ENCODE measurements at places on chromosomes 12 and 14. TPM values are rescaled to one million over a fixed set of nuclear protein-coding genes. Genes with fewer than 3 reads are reported as not detected.

GRCh38 chr14:33788161-33788560 is 162.7 kb downstream of the EGLN3 start:
- DNase-seq, result no peak

- DNase-seq, result no peak
Measured at GRCh38 chr12:121535150-121536053, 45.4 kb downstream of the KDM2B start.

- DNase-seq, result no peak
Measured at GRCh38 chr14:96384053-96384452, 7.9 kb upstream of the AK7 start.

- no peak for DNase-seq
Measured at GRCh38 chr12:39368096-39368495, 74.8 kb downstream of the KIF21A start.

- no peak for DNase-seq
Measured at GRCh38 chr14:102993523-102993922, 63.8 kb downstream of the CDC42BPB start.

- DNase-seq, result no peak
Measured at GRCh38 chr12:54561164-54561563, 11.8 kb downstream of the PDE1B start.

DNA sequence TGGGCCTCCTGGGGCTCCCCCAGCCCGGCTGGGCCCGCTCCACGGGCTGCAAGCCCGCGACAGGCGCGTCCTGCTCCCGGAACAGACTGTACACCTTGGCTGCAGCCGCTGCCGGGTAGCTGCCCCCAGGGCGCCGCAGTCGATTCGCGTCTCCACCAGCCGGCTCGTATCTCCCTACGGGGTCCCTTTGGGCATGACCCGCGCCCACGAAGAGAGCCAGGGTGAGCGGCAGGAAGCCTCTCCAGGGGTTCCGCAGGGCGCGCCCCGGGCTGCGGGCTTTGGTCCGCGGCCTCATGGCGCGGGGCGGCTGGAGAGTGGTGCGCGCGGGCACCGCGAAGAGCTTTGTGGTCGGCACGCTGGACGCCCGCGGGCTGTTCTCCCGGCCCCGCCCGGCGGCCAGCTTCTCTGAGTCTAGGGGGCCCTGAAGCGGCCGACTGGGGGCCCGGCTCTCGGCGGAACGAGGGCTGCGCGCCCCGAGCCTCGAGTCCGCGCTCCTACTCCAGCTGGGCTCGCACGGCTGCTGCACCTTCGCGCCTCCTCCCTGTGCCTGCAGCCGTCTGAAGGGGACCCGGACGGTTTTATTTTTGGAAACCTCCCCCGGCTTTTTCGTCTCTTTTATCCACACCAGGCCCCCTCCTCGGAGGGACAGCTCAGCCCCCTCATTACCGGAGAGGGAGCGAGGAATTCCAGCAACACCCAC is at the start of gene LTBP2:
TSS of gene LTBP2 (minus strand) at position 588 of the 700 bp plus-strand sequence. CDS start at position 295, 293 bp downstream.
- DNase-seq, result no peak

DNA sequence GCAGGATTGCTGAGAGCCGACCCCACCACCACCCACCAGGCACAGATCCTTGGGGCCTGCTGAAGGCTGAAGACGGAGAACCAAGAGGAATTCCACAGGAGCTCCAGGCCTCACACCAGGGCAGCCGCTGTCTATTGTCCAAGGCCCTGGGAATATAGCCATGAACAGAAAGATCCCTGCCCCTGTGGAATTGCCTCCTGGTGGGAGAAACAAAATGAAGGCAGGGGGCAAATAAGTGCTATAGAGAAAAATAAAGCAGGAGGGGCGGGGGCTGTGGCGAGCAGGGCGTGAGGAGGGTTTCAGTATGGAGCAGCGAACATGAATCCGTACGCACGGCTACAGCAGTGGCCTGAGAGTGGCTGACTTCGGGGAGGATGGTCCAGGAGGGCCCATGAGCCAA is 96.1 kb downstream of the EML1 start:
- DNase-seq, result no peak

DNA sequence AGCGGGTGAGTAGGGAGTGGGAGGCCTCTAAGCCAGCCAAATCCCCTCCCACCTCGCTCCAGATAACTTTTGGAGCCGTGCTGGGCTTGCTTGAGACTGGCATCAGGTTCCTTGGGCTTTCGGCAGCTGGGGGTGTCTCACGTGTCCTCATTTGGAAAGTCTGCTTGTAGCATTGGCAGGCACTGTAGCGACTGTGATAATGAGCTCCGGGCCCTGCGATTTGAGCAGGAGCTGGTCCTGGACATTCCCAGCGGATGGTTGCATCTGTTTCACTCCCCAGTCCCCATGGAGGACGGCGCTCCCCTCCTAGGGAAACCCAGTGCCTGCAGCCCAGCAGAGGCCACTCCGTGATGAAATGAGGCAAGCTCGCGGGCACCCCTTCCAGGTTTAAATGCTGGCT is 49.4 kb downstream of the DGLUCY start:
- no peak for DNase-seq

GRCh38 chr12:93204896-93205295 is 172.8 kb upstream of the NUDT4 start:
- DNase-seq, result no peak

DNA sequence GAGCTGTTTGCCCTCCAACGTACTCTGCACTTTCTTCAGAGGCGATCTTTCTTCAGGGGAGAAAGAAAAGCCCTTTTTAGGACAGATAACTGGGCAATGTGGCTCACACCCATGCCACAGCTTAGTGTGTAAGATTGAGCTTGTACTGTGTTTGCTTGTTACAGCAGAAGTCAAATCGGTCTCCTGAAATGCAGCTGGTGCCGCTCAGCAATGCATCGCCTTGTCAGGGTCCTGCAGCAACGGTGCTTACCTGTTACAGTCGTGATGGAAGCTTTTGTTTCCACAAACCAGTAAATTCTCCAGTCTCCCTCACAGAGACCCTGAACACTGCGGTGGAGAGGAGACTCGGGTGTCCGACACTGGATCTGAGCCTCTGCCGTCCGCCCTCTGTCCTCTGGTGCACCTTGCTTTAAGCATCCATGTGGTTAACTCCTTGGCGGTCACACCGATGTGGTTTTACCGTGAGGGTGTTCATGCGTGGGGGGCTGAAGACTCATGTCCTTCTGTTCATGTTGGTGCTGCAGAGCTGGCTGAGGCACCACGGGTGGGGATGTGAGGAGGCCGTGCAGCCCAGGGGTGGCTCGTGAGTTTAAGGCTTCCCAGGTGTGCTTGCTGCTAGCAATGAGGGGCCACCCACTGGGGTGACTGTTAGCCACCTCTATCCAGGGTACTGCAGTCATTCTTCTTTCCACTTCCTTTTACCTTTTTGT is 47.3 kb downstream of the FBXL14 start:
- DNase-seq, result no peak

DNA sequence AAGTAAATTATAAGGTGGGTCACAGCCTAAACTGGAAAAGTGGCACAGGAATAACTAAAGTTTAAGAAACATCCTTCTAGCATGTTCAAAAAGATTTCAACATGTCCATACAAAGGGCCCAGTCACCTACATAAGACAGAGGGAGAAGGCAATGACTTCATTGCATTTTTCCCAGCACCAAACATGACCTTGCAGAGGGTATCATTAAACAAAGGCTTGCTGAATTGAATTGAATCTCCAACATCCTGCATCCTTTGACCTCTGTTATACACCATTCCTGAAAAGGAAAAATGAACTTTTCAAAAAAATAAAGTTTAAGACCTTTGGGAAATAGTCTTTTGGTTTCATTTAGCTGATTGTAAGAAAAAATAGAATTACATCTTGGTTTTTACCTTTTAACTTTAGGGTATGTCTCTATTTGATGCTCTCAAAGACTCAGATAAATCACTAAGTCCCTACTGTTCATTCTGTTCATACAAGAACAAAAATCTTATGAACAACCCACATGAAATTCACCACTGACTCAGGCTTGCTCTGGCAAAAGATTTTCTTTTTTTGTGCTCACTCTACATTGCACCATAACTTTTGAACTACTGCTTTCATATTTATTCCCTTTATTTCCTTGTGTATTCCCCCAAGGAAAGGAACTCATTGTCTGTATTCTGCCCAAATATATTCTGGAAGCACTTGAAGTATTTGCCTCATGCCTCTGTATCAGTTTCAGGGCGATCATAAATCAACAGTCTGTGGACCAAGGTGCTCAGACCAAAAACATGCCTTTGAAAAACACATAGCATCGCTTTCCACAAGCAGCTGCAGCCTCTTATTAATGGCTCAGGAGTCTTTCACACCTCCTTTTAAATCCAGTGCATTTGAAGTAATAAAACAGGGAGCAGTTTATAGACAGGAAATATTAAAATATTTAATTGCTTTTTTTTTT is 121.7 kb downstream of the DUSP6 start:
- no peak for DNase-seq

DNA sequence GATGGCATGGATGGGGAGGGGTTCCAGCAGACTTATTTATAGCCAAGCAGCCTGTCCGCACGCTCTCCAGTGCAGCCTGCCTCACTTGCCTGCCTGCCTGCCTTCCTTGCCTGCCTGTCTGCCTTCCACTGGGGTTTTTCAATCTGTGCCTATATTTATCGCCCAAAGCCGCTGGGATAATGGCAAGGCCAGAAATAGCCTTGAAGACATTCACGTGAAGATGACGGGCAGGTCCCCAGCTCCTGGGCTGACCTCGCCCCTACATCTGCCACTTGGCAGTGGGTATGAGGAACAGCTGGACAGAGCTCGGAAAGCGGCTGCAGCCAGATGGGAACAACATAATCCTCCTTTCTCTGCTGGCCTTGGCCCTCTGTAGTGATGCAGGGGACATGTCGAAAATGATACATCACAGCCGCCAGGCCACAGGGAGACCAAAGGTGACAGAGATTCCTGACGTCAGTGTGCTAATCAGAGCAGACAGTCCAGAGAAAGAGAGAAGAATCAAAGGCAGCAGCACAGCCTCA is 53.3 kb downstream of the PITPNM2 start:
- no peak for DNase-seq

DNA sequence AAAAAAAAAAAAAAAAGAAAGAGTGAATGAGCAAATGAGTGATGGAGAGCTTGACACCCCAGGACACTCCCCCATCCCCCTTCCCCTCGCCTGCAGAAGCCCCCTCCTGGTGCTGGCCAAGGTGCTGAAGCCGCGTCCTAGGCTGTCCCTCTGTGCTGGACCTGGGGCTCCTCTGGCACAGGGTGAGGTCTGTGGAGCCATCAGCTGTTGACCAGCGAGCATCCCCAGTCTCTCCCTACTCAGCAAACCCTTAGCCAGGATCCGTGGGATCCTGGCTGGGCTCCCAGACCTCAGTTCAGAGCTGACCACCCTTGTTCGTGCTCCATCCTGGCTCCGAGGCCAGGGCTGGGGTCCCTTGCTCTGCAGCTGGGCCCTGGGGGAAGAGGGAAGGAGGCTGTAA is 5.4 kb upstream of the KIF26A start:
- DNase-seq, result no peak

GRCh38 chr14:69014829-69015259 is 35.7 kb upstream of the ACTN1 start:
- no peak for DNase-seq

DNA sequence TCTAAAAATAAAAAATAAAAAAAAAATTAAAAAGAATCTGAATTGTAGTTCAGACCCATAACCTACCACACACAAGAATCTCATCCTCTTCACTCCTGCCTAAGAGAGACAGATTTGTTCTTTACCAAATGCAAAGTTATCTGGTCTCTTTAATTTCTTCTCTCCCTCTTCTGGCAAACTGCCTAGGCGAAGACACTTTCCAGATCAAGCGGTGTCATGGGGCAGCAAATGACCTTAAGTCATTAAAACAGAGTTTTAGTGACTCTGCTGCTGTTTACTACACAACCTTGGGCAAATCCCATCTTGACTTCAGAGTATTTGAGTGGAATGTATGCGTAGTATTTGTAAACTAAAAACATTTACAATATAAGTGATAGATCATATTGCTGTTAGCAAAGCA is 60.9 kb upstream of the NID2 start:
- DNase-seq, result no peak

GRCh38 chr12:52232203-52232673 is 805 bp upstream of the KRT7 start:
- DNase-seq, result no peak

DNA sequence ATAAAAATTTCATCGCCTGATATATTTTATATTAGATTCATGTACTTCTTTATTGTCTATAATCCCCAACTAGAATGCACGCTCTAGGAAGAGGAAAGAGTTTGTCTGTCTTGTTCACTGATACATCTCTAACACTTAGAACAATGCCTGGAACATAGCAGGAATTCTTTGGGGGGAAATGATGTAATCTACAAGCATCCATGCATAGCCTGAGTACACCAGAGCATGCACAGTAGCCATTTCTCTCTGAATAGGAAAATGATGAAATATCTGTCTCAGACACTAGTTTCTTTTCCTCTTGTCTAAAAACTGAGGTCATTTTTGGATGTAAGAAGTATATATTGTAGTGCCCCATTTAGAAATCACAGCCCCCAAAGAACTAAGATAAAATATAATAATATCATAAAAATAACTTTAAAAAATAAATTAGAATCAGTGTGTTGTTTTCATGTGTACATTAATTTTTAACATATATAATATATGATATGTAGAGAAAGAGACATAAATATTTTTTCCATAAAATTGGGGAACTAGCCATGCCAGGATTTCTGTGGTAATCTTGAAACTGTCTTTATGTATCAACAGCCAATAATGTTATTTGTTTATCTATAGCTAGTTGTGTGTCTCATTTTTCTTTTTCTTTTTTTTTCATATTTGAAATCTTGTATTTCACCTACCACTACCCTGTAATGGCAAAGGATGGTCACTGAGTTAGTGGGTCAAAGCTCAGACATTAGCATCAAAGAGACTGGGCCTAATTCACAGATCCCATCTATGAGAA is 155.6 kb upstream of the TMCC3 start:
- peak; percentile 52 for DNase-seq

DNA sequence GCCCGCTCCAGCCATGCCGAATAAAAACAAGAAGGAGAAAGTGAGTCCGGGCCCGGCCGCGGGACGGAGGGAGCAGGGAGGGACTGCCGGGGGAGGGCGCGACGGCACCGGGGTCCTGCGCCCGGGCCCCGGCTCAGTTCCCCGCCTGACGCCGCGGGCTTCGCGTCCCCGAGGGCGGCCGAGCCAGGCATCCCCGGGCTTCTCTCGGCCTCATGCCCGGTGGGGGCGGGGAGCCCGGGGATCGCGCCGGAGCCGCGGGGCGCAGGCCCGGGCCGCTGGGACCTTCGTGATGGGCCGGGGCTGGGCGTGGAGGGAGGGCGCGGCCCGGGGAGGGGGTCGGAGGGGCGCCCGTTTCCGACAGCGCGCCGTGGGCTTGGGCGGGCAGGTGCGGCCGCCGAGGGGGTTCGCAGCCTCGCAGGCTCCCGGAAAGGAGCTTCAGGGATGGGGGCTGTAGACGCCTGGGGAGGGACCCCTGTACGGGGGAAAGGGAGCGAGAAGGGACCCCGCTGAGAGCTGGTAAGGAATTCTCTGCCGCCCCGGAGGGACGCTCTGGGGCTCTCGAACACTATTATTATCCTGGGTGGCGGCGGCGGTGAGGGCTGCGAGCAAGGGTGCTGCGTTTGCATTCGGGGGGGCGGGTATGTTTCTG is 496 bp downstream of the PPP2R5C start:
- no peak for DNase-seq

SERPINA5 gene
- total RNA-seq, result 0.29 TPM

OR4E2 gene
- total RNA-seq, result not detected

DLGAP5 gene
- total RNA-seq, result 8.9 TPM

RNASE13 gene
- not detected for total RNA-seq

KRT72 gene
- not detected for total RNA-seq

ANAPC5 gene
- total RNA-seq, result 96.8 TPM
